ENCODE measurements at places on chromosomes 3 and 15.

- no peak for DNase-seq
Measured at GRCh38 chr15:65767895-65768294, 24.2 kb downstream of the DENND4A start.

- no peak for DNase-seq
Measured at GRCh38 chr3:153354641-153355040, 192.6 kb downstream of the RAP2B start.

GRCh38 chr3:106617276-106617675 is 748.5 kb upstream of the CBLB start:
- DNase-seq = no peak

GRCh38 chr3:113186566-113186965 is 24.8 kb upstream of the BOC start:
- no peak for DNase-seq

GRCh38 chr15:23576061-23576460 is 10.6 kb downstream of the MKRN3 start:
- DNase-seq = no peak

DNA sequence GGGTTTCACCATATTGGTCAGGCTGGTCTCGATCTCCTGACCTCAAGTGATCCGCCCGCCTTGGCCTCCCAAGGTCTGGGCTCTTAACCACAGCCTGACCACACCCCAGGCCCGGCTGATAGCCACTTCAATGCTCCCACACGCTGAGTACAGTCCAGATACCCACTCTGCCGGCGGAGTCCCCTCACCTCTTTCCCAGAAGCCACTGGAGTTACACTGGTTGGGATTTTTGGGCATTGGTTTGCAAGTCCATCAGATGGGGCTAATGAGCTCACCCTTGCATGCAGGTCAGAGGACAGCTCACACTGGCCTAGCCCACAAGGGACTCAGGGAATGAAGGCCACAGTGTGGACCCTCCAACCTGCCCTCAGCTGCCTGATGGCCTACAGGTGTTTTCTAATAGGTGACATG is 60.1 kb downstream of the IQSEC1 start:
- no peak for DNase-seq

GRCh38 chr3:8420612-8421011 is 81.0 kb upstream of the LMCD1 start:
- DNase-seq = no peak

- DNase-seq = no peak
Measured at GRCh38 chr3:9837701-9838582, 5.9 kb downstream of the RPUSD3 start.

DNA sequence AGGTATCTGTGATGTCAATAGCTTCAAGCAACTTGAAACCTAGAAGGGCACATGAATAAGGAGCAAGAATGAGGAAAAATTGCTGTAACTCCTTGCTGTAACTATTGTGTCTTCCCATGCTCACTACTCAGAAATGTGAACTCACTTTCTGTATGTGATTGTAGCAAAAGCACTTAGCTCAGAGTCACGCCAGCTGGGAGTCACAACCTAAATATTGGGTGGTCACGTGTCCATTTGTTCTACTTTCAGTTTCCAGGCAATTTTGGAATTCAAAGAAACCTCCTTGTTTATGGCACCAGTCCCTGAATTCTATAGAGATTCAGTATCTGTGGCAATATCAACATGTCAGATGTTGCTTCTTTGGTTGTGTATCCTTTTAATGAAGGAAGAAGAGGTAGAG is 241.6 kb upstream of the AZI2 start:
- DNase-seq = no peak

DNA sequence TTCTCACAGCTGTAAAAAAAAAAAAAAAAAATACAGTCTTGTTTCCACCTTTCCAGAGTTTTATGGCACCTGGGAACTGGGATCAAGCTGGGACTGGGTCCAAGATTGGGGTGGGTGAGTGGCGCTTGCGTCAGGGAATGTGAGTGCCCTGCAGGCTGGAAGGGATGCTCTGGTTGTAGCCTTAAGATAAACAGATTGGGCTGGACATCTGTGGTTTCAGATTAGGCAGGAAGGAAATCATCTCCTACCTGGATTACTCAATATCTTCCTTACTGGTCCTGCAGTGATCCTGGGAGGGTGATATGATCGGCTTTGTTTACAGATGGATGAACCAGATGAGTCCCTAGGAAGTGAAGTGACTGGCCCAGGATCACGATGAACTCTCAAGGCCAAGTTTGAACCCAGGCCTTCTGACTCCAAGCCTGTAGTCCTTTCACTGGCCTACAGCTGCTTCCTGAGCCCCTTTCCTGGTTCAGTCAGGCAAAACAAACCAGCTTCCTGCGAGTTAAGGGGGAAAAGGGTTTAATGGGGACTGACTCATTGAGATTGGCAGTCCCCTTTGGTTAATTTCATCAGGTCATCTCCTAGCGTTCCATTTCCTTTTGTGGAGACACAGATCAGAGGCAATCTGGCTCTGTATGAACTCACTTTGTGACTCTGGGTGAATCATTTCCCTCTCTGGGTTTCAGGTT is 179.8 kb downstream of the THSD4 start:
- DNase-seq = no peak

- no peak for DNase-seq
Measured at GRCh38 chr3:129305592-129306091, 27.0 kb downstream of the HMCES start.

- DNase-seq = no peak
Measured at GRCh38 chr3:127291611-127292010, 3.8 kb upstream of the PRR20G start.

GRCh38 chr3:27216295-27216855 is 152.8 kb downstream of the NEK10 start:
- DNase-seq = no peak

Data from SK-N-SH (cell line).